Heart left ventricle (tissue), 16 donors: ENCODE measurements at places on chromosomes 16 and 17. TPM values are rescaled to one million over a fixed set of nuclear protein-coding genes. Genes with fewer than 3 reads are reported as not detected.

- DNase-seq: no peak
Observed at GRCh38 chr17:49054342-49055092, 57.3 kb downstream of the IGF2BP1 start.

The MARVELD3 gene
- polyA plus RNA-seq: not detected

GRCh38 chr16:55255733-55256282 is 68.2 kb upstream of the IRX6 start:
- no peak for DNase-seq

DNA sequence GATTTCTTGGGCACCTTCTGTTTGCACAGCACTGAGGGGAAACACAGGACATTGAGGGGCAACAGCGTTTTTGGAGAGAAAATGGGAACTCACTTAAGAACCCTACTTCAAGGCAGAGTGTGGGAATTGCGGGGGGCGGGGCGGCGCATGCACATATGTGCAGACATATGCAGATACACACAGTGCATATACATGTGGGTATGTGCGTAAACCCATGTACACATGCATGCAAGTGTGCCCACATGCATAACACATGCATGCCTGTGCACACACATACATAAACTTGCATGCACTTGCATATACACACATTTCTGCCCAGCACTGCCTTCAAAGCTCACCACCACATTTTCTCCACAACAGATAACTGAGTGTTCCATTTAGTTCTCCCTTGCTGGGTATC is 32.4 kb downstream of the NLRC5 start:
- no peak for DNase-seq

DNA sequence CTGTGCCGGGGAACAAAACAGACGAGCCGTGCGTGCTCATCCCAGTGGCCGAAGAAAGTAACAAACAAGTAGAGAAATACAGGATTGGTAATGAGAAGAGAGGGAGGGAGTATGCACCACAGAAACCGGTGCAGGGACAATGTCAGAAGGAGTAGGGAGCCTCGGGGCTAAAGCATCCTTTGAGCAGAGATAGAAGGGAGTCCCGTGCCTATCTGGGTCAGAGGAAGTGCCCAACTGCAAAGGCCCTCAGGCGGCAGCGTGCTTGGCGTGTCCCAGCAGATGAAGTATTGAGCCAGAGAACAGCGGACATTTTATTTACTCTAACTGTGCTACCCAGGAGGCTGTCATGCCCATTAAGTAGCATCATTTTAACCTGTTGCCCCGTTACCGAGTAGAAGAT is 114.9 kb upstream of the CACNG5 start:
- DNase-seq: no peak

GRCh38 chr17:40095351-40095943 is 4.9 kb downstream of the NR1D1 start:
- peak; percentile 45 for DNase-seq

The PPP1R1B gene
- 0.61 TPM for polyA plus RNA-seq

- DNase-seq: peak; percentile 80
Observed at GRCh38 chr17:879546-880442, 97.6 kb downstream of the MRM3 start.

The VPS9D1 gene
- polyA plus RNA-seq: 7.3 TPM
